ENCODE measurements at places on chromosomes 5 and 9.

- no peak for DNase-seq
Measured at GRCh38 chr9:76810377-76810957, 46.2 kb downstream of the PCA3 start.

DNA sequence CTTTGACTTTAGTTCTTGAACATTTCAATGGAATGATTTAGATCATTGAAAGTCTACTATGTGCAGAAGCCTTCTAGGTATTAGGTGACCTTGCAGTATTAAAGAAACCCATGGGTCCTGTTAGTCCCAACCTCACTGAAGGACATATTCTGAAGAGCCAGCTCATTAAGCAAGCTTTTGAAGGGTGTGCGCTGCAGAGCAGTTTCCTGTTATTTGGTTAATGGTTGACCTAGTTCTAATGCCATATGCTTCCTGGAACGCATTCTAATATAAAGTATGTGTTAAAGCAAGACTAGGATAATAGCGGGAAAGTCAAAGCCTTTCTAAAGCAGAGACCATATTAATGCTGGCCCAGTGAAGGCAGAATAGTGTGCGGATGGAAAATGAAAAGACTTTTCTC is 20.1 kb downstream of the ZNF462 start:
- no peak for DNase-seq

DNA sequence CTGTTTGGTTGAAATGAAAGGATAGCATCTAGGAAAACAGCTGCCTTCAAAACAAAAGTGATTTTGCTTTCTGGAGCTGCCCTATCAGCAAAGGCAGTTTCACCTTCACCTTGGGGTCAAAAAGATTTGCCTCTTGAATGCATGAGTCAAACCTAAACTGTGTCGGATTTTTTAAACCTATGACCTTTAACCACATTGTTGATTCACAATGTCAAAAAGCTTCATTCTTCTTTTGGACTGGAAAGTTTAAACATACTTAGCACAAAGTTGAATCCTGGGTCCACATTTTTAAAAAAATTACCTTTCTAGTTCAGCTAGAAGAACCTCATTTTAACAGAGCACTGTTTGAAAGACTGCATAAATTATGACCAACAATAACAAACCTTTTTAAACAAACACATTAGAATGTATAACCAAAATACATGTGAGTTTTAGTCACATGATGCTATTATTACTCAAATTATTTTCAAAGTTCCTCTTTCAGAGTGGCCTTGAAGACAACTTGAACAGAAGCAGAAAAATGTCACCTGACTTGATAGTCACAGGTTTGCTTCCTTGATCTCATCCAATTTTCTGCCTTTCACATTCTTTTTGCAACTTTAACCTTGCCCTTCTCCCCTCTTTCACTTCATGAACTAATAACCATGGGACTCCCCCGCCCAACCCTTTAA is 109.7 kb upstream of the LHFPL2 start:
- DNase-seq, result no peak

GRCh38 chr5:175597718-175598117 is 60.2 kb upstream of the HRH2 start:
- no peak for DNase-seq

DNA sequence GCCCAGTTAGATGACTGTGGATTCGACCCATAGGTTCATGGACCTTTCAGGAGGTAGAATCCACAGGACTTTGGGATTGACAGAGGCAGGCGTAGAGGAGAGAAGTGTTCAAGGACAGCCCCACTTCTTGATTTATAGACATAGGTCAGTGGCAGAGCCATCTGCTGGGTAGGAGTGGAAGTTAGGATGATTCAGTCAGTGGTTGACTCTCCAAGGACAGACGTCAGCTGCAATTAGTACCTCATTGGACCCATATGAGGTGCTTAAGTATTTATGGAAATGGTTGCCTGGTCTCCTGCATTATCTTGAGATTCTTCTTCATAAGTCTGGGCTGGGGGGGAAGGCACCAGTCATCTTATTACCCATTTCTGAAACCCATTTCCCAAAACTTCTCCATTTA is 70.9 kb downstream of the SH3RF2 start:
- no peak for DNase-seq

GRCh38 chr5:2738156-2738699 is 13.2 kb downstream of the IRX2 start:
- DNase-seq, result no peak

Data from effector CD4-positive, alpha-beta T cell (primary cell).